ENCODE measurements at places on chromosomes 12 and 14.

DNA sequence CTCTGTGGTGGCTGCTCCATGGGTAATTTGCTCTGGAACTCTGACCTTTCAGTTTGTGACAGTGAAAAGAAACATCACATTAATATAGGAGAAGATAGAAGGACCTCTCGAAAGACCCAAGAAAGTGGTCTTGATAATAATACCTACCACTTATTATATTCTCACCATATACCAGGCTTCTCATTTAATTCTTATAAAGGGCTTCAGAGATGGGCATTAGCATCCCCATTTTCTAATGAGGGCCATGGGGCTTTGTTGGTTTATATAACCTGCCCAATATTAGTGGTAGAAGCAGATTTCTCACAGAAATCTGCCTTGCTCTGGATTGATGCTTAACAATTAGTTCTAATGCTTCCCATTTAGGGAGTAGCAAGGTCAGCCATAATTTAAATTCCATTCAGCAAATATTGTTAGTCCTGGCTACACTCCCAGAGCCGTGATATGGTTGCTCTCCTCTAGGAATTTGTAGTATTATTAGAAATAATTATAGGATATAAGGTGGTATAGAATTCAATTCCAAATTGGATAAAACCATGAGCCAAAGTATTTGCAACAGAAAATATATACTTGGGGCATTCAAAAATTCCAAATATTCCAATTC is 7.4 kb upstream of the AMIGO2 start:
- DNase-seq: no peak

GRCh38 chr12:108454539-108455139 is 60.4 kb upstream of the FICD start:
- DNase-seq: no peak

GRCh38 chr12:122858591-122859302 is 23.5 kb downstream of the HIP1R start:
- DNase-seq: no peak

DNA sequence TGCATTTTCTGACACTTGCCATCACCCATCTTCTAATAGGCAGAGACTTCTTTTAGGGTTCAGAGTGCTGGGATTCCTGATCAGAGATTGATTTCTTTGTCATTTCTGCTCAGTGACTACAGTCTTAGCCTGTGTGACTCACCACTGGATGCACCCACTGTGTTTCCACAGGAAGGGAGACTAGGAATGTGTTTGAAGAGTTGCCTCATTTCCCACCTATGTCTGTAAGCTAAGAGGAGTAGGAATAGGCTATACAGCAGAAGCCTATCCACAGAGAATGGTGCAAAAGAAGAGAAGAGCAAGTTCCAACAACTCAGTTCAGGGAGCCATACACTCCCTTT is 60.2 kb upstream of the ACTN1 start:
- no peak for DNase-seq

- no peak for DNase-seq
These were observed 152.4 kb downstream of the KIF26A start for GRCh38 chr14:104290756-104291122.

DNA sequence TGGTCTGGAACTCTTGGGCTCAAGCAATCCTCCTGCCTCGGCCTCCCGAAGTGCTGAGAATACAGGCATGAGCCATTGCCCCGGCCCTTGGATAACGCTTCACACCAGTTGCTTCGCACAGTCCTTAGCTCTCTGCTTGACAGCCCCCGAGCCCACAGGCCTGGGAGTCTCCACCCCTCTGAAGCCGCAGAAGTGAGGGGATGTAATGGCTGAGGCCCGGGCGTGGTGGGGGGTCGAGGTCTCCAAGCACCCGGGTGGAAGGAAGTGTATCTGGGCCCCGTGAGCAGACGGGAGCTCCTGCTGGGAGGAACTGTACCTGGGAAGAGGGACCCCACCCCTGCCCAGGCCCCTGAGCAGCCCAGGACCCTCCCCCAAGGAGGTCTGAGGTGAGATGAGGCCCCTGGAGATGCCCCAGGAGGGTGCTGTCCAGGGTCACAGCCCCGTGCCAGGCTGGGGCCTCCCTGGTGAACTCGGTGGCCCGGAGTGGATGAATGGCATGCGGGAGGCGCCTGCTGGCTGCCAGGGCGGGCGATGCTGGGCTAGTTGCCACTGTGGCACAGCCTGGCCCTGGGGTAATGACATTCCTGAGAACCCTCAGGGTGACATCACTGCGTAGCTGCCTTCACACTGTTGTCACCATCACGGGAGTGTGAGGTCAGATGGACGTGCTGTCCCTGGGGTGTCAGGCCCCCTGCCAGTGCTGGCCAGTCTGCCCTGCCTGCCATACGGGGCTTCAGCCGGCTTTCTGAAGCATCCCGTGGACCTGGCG is 48.9 kb downstream of the KIF26A start:
- no peak for DNase-seq
